ENCODE measurements at places on chromosomes 2 and 18.

- no peak for DNase-seq
These were observed 17.9 kb downstream of the SDC1 start for GRCh38 chr2:20207051-20207450.

GRCh38 chr2:64610316-64610855, 43.3 kb downstream of the SERTAD2 start:
- DNase-seq: no peak

- peak; percentile 89 for DNase-seq
These were observed 684.4 kb downstream of the IRS1 start for GRCh38 chr2:226115102-226115831.

GRCh38 chr2:100986157-100986556, 15.9 kb upstream of the RPL31 start:
- no peak for DNase-seq

DNA sequence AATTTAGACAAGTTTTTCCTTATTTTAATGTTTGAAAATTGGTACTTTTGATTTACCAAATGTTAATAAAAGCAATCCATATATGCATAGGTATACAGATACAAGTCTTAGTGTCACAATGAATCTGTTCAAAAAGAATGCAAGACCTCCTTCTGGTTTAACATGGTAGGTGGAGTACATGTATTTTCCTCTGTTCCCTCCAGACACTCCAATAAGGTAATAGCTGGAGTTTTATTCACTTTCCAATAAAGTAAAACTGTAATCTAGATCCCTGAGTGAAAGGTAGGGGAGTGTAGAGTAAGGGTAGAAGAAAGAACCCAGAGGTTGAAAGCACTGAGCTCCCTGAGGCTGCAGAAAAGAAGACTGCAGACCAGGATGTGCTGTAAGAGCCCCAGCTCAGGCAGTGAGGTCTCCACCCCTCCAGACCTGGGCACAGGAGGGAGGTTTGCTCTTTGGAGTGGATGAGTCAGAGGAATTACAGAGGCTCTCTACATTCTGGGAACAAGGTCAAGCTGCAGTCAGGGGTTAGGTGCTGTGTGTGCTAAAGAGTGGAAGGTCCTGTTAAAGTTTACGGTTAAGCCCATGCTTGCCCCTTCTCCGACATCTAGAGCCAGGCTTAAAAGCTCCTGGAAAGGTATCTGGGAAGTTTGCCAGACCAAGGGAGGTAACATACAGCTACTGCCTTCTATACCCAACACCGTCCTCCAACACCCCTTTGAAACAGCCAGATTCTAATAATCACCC, 27.6 kb upstream of the STAT1 start:
- DNase-seq: no peak
